Kidney (tissue), 22 donors: ENCODE measurements at places on chromosomes 6 and 20. TPM values are rescaled to one million over a fixed set of nuclear protein-coding genes. Genes with fewer than 3 reads are reported as not detected.

DNA sequence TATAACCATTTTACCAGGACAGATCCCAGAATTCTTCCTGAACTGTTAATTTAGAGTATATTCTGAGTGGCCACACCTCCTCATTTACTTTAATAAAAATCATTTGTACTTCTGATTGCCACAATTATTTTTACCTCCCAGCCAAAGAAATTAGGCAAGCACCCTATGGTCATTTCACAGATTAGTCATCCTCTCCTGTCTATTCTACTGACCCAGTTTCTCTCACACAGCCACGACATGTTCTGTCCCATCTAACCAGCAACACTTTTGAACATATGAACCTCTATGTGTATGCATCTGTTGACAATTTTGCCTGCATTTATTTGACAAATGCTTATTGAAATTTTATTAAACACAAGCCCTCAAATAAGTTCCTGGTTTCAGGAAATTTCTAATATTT lies 202.6 kb upstream of the STXBP5 start:
- no peak overlapping the region for H3K4me3 ChIP-seq
- DNase-seq = no peak
- no peak overlapping the region for H3K27ac ChIP-seq
- H3K27me3 ChIP-seq = no peaks in the 10 kb centered on the region
- H3K4me1 ChIP-seq = no peaks in the 10 kb centered on the region

DNA sequence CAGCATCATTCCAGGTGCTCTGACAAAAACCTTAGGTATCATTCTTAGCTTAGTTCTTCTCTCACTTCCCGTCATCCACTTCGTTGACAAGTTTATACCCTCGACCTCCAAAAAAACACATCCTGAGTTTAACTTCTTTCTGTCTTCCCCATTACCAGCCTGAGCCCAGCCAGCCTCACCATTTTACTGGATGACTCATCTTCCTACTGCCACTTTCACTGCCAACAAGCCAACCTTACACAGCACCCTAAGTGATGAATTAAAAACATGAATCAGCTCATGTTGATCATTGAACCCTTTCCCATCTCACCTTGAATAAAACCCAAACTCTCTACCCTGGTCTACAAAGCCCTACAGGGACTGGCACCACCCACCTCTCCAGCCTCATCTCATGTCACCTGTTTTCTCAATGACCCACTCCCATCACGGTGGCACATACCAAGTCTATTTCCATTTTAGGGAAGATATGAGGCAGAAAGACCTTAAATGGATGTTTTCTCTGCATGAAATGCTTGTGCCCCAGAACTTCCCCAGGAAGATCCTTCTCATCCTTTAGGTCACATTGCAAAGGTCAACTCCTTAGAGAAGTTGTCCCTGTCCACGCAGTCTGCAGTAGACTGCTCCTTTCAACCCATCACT lies 9.9 kb upstream of the UST start:
- no peak overlapping the region for H3K27ac ChIP-seq
- no peak overlapping the region for H3K4me3 ChIP-seq
- DNase-seq = no peak

COMMD7 gene
- 45.8 TPM for total RNA-seq

DNA sequence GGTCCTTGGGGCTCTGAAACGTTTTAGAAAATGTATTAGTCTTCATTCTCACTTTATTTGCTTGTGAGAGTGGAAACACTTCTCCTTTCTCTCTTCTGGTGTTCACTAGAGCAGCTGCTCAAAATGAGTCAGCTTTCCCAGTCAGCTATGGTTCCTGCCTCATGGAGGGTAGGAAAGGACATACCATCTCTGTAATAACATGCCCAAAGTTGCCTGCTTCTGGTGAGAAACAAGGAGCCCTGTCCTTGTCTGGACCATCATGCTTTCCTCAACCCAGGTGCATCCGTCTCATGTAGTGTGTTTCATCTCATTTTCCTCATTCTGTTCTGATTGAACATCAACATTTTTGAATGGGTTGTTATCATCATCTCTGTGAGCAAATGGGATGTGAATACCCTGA lies 17.1 kb upstream of the TINAG start:
- no peaks in the 10 kb centered on the region for H3K27me3 ChIP-seq
- H3K4me1 ChIP-seq = no peaks in the 10 kb centered on the region
- no peak overlapping the region for H3K27ac ChIP-seq
- no peak overlapping the region for H3K4me3 ChIP-seq

DNA sequence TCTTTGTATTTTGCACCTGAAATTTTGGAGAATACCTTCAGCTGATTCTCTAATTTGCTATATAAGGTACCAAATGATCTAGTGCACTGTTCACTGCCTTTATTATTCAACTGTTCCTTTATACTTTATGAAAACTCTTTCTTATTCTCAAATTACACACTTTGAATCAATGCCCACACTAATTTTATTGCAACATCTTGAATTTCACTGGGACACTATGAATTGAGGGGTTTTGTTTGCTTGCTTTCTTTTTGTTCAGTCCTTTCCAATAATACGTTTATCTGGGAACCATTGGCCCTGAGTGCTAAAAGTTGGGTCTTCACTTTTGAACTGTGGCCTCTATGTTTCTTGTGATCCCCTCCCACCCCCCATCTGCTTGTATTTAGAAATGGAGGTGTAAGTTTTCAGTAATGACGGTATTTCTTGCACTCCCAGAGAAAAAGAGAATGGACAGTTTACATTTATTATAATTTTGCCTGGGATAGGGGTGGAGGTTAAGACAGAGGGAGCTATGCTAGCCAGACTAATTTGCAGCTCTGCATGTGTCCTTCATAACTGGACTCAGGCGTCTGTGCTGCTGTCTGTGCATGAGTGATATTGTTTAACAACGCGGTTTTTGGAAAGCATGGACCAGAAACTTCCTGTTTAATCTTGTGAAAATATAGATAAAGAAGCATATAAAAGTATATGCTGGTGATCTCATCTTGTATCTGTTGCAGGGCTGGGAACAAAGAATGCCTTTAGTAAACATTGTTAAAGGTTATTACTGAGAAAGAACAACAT lies 98.1 kb downstream of the DNAH8 start:
- H3K27ac ChIP-seq = no peak overlapping the region
- no peaks in the 10 kb centered on the region for H3K4me1 ChIP-seq
- H3K36me3 ChIP-seq = no peaks in the 10 kb centered on the region

DNA sequence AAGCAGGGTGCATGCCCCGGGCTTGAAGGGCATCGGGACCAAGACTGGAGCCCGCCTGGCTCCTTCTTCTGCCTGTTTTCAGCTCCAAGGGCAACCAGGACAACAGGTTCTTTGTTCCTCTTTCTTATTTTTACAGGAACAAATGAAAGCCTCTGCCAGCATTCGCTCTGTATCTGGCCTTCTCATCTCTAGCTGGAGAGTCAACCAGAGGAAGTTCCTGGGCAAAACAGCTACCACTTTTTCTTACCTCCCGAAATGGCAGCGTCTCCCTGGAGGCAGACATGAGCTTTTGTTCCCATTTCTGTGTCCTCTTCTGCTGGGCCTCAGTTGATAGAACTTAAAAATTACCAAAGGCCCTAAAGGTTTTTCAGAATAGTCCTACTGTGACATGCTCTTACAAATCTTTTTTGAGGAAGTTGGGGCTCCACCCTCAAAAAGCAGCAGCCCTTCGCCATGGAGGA lies 74.1 kb upstream of the NAA20 start:
- no peaks in the 10 kb centered on the region for H3K4me1 ChIP-seq
- no peak overlapping the region for H3K4me3 ChIP-seq
- H3K36me3 ChIP-seq = peaks cover 10% of the 10 kb centered on the region
- H3K27me3 ChIP-seq = no peaks in the 10 kb centered on the region

DNA sequence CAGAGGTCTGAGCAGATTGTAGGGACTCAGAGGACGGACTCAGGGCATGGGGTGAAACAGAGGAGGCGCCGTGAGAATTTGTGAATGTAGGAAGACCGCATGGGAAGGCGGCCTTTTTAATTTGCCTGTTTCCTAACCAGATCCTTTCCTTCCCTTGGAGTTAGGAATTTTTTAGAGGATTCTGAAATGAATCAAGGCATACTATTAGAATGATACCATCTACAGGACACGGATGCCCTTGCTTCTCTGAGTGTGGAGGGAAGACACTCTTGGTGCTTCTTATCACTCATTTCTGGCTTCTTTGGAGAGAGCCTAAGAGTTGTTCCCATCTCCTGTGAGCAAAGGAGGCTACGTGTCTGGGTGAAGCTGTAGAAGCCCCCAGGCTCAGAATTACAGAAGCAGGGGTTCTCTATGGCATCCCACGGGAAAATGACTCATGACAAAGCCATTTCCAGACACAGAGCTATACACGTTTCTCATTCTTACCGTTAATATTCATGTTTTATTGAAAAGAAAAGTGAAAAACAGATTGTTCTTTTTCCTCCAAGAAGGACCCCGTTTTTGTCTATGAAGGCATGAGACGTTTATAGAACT lies 148.5 kb downstream of the EDN3 start:
- H3K36me3 ChIP-seq = no peaks in the 10 kb centered on the region
- no peak for DNase-seq
- no peak overlapping the region for H3K27ac ChIP-seq
- no peaks in the 10 kb centered on the region for H3K27me3 ChIP-seq
- no peaks in the 10 kb centered on the region for H3K4me1 ChIP-seq

DNA sequence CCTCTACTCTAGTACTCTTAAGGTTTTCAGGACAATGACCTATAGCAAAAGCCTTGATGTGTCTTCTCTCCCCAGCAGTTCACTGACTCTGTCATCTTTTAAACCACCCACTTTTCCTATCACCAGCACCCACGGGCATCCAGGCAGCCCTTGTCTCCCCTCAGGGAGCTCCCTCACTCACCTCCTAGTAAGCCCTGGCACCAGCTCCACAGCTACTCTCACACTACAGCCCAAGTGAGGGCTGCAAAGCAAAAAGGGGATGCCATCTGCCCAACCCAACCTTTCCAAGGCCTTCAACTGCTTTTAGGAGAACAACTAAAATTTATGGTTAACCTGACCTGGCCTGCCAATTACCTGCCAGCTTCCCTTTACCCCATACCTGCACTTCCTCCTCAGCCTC lies 26.0 kb downstream of the GCLC start:
- no peak overlapping the region for H3K27ac ChIP-seq
- no peak for DNase-seq
- H3K4me1 ChIP-seq = no peaks in the 10 kb centered on the region
- H3K27me3 ChIP-seq = no peaks in the 10 kb centered on the region
- H3K4me3 ChIP-seq = no peak overlapping the region

- H3K27me3 ChIP-seq = no peaks in the 10 kb centered on the region
- no peak overlapping the region for H3K4me3 ChIP-seq
- H3K4me1 ChIP-seq = no peaks in the 10 kb centered on the region
- DNase-seq = no peak
- peaks cover 10% of the 10 kb centered on the region for H3K36me3 ChIP-seq
Measured at GRCh38 chr6:166419286-166419685, 36.5 kb upstream of the MPC1 start.

DNA sequence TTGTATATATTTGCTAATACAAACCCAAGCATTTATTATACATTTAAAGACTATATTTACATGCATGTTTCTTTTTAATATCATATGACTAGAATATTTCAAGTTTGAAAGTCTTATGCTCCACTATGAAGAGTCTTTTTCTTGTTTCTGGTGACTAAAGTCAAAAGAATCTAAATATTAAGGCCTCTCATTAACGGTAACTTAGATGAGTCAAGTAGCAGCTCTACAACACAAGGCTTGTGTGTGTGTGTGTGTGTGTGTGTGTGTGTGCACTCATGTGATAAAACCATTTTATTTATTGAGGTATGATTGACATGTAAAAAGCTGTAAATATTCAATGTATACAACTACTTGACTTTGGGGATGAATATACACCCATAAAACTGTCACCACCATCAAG lies 275.6 kb downstream of the TFAP2B start:
- no peaks in the 10 kb centered on the region for H3K36me3 ChIP-seq
- no peak for DNase-seq
- peaks cover 8% of the 10 kb centered on the region for H3K4me1 ChIP-seq
- H3K4me3 ChIP-seq = no peak overlapping the region

- no peaks in the 10 kb centered on the region for H3K36me3 ChIP-seq
- peak; percentile 95 for DNase-seq
- peaks cover 3% of the 10 kb centered on the region for H3K4me1 ChIP-seq
- no peak overlapping the region for H3K27ac ChIP-seq
Measured at GRCh38 chr6:41257369-41258195, 28.9 kb downstream of the TREM1 start.

DNA sequence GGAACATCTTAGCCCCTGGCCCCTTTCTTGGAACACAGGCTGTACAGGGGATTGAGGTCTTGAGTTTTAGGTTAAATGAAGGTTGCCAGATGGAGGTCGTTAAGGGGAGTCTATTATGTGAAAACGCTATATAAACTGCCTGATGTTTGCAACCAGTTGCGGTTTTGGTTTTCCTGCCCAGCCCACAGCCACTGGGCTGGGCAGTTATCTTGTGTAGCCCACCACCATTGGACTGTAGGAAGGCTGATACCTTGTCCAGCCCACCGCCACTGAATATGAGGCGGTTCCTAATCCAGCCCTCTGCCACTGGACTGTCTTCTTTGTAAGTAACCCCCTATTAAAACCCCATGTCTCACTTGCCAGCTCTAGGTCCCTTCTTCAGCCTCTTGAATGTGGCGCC lies 42.3 kb upstream of the COL21A1 start:
- H3K4me3 ChIP-seq = no peak overlapping the region
- H3K4me1 ChIP-seq = no peaks in the 10 kb centered on the region
- no peak overlapping the region for H3K27ac ChIP-seq

GRCh38 chr20:58956078-58956477 lies 25.0 kb upstream of the NELFCD start:
- H3K4me3 ChIP-seq = no peak overlapping the region
- H3K4me1 ChIP-seq = no peaks in the 10 kb centered on the region
- DNase-seq = no peak
- no peaks in the 10 kb centered on the region for H3K27me3 ChIP-seq
- H3K36me3 ChIP-seq = no peaks in the 10 kb centered on the region
- no peak overlapping the region for H3K27ac ChIP-seq

DNA sequence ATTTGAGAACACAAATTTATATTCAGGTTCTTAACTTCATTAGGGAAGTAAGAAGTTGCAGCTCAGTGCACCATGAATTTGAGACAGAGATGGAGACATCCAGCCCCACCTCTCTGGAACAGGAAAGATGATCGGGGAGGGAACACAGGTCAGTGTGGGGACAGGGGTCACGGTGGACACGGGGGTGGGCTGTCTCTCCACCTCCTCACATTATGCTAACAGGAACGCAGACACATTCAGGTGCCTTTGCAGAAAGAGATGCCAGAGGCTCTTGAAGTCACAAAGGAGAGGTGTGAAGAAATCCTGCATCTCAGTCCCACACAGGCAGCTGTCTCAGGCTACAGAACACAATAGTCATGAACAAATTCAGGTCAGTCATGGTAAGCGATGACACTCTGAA lies 3.1 kb downstream of the HLA-C start:
- H3K4me3 ChIP-seq = no peak overlapping the region
- H3K27me3 ChIP-seq = no peaks in the 10 kb centered on the region
- no peak overlapping the region for H3K27ac ChIP-seq
- peaks cover 15% of the 10 kb centered on the region for H3K4me1 ChIP-seq
